ENCODE measurements at places on chromosomes 2 and 18. TPM values are rescaled to one million over a fixed set of nuclear protein-coding genes. Genes with fewer than 3 reads are reported as not detected.

DNA sequence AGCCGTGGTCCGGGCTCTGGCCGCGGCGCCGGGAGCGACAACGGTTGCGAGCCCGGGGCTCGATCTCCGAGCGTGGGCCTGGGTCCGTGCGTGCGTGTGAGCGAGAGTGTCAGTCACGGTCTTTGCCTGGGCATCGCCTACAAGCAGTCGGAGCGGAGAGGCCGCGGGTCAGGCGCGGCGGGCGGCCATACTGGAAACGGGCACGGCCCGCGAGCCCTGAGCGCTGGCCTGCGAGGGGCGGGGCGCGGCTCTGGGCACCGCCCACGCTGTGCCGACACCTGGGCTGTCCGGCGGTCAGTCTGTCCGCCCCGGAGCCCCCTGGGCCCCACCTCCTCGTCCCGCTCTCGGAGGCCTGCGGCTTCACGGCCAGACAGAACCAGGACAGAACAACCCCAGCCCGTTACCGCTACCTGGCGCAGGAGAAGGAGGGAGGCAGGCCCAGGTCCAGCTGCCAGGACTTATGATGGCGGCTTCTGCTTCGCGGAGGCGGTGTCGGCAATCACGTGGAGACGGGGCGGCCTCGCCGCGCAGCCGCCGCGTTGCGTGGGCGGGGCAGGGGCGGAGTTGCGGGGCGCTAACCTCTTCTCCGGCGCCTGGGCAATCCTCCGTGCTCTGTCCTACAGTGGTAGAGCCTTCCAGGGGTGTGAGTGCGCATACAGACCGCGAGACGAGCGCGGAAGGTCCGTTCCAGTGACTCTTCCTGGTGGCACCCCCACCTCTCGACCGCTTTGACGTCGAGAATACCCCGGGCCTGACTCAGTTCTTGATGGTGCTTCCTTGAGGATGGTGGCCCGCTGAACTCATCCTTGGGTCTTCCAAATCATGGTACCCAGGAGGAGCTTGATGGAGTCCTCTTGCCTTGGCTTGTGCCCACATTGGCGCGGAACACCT, at the start of gene TMEM131:
Gene TMEM131, minus strand, starts transcription at position 215 of the 891 bp plus-strand sequence. CDS start 286 bp downstream, outside the sequence.
- H3K27me3 ChIP-seq = peaks cover 4% of the 10 kb centered on the region
- H3K27ac ChIP-seq = peak within 1 kb of the TSS; percentile 98
- peaks cover 13% of the 10 kb centered on the region for H3K36me3 ChIP-seq

- no peak overlapping the region for H3K4me3 ChIP-seq
- no peaks in the 10 kb centered on the region for H3K36me3 ChIP-seq
- no peak for DNase-seq
- H3K27ac ChIP-seq = no peak overlapping the region
- H3K4me1 ChIP-seq = peaks cover 12% of the 10 kb centered on the region
Observed at GRCh38 chr18:48020337-48021250, 90.1 kb upstream of the SMAD2 start.

DNA sequence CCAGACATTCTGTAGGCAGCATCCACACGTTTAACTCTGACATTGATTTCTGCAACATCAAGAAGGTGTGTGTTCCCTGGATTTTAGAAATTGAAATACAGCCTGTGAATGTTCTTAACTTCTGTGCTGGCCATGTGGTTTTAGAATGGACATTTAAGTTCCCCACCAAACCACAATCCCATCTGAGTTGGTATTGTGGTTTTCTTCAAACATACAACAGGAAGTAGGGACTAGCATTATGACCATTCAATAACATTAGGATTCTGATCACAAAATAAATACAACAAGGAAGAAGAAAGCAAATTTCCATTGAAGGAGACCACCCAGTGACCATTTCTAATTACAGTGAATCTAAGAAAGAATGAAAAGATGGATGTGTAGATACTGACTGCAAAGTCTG, 51.2 kb downstream of the MAP3K20 start:
- H3K27me3 ChIP-seq = peaks cover 13% of the 10 kb centered on the region
- peaks cover 26% of the 10 kb centered on the region for H3K4me1 ChIP-seq
- DNase-seq = no peak

DNA sequence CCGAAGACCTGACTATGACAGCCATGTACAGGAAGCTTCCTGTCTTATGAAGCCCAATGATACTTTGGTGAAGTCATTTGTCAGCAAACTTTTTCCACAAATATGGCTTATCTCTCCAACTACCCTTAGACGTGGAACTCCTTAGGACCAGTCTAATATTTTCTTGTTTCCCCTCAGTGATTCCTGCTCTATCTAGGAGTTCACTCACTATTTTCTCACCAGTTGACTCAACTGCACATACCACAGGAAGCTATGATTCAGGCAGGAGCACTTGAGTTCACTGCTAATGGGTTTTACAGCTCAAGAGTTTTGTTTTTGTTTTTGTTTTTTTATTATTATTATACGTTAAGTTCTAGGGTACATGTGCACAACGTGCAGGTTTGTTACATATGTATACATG, 109.3 kb downstream of the ANTXR1 start:
- no peak overlapping the region for H3K27ac ChIP-seq
- H3K27me3 ChIP-seq = peaks cover 6% of the 10 kb centered on the region
- no peaks in the 10 kb centered on the region for H3K36me3 ChIP-seq
- no peak overlapping the region for H3K4me3 ChIP-seq
- no peaks in the 10 kb centered on the region for H3K4me1 ChIP-seq
- DNase-seq = no peak

The GPR35 gene
- 7.6 TPM for total RNA-seq

The DYSF gene
- total RNA-seq = not detected
